ENCODE measurements at places on chromosomes 12 and 14. TPM values are rescaled to one million over a fixed set of nuclear protein-coding genes. Genes with fewer than 3 reads are reported as not detected.
A peak's percentile ranks its signal among the peaks of the same experiment; 100 is the strongest.

GRCh38 chr12:67656251-67656650, 7.7 kb downstream of the DYRK2 start:
- no peak for DNase-seq

- DNase-seq, result peak; percentile 50
Measured at GRCh38 chr12:8108808-8109398, 14.5 kb upstream of the CLEC4A start.

DNA sequence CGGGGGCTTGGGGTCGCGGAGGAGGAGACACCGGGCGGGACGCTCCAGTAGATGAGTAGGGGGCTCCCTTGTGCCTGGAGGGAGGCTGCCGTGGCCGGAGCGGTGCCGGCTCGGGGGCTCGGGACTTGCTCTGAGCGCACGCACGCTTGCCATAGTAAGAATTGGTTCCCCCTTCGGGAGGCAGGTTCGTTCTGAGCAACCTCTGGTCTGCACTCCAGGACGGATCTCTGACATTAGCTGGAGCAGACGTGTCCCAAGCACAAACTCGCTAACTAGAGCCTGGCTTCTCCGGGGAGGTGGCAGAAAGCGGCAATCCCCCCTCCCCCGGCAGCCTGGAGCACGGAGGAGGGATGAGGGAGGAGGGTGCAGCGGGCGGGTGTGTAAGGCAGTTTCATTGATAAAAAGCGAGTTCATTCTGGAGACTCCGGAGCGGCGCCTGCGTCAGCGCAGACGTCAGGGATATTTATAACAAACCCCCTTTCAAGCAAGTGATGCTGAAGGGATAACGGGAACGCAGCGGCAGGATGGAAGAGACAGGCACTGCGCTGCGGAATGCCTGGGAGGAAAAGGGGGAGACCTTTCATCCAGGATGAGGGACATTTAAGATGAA, 630 bp downstream of the FOS start:
- no peak for DNase-seq

GRCh38 chr12:121576851-121577391, 3.9 kb downstream of the KDM2B start:
- DNase-seq, result no peak

- no peak for DNase-seq
Measured at GRCh38 chr12:108441549-108441948, 73.5 kb upstream of the FICD start.

GRCh38 chr12:32595251-32595650, 83.8 kb upstream of the DNM1L start:
- DNase-seq, result no peak

The PIWIL1 gene
- total RNA-seq, result not detected

The RITA1 gene
- 15.4 TPM for total RNA-seq
